ENCODE measurements at places on chromosomes 2 and 18.

DNA sequence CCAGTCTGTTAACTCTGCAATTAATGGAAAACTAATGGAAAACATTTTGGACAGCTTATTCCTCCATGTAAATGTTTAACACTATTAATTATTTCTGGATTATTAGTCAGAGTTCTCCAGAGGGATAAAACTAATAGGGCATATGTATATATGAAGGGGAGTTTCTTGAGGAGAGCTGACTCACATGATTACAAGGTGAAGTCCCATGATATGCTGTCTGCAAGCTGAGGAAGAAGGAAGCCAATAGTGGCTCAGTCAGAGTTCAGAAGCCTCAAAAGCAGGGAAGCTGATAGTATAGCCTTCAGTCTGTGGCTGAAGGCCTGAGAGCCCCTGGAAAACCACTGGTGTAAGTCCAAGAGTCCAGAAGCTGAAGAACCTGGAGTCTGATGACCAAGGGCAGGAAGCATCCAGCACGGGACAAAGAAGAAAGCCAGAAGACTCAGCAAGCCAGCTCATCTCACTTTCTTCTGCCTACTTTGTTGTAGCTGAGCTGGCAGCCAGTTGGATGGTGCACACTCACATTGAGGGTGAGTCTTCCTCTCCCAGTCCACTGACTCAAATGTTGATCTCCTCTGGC lies 136.0 kb downstream of the PTH2R start:
- DNase-seq: no peak

- no peak for DNase-seq
Observed at GRCh38 chr2:180202467-180202951, 195.4 kb upstream of the CWC22 start.

- no peak for DNase-seq
Observed at GRCh38 chr2:69242651-69243051, 144.4 kb downstream of the GFPT1 start.

- DNase-seq: peak; percentile 42
Observed at GRCh38 chr2:39436592-39437521, at the start of gene MAP4K3. TSS of gene MAP4K3 (minus strand) at chr2:39437285. CDS start at chr2:39436987, 298 bp downstream.

GRCh38 chr18:3499501-3499900 lies 49.5 kb downstream of the TGIF1 start:
- DNase-seq: no peak

GRCh38 chr2:192186806-192187205 lies 7.9 kb downstream of the TMEFF2 start:
- DNase-seq: no peak

DNA sequence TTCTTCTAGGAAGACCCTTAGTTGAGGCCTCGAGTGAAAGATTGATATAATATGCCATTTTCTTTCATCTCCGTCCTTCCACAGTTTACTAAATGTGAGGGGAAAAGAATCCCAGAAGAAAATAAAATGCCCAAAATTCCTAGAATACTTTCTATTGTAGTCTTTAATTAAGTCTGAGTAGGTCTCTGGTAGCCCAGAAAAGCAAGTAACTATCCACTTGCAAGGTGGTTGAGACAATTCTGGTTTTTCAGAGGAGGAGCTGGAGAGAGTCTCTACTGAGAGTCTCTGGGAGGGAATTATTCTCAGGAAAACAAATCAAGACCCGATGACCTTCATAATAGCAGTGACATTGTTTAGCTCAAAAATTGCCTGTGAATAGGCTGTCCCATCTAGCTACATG lies 63.9 kb upstream of the TTC39C start:
- no peak for DNase-seq

GRCh38 chr2:31863867-31864266 lies 146.9 kb downstream of the MEMO1 start:
- DNase-seq: no peak

- no peak for DNase-seq
Observed at GRCh38 chr2:32937602-32938448, 8.9 kb upstream of the LTBP1 start.

- no peak for DNase-seq
Observed at GRCh38 chr18:3184275-3184963, 35.3 kb downstream of the MYOM1 start.

- no peak for DNase-seq
Observed at GRCh38 chr2:71336384-71336783, 4.8 kb downstream of the ZNF638 start.

GRCh38 chr2:127542231-127542630 lies 6.7 kb downstream of the MYO7B start:
- DNase-seq: no peak

DNA sequence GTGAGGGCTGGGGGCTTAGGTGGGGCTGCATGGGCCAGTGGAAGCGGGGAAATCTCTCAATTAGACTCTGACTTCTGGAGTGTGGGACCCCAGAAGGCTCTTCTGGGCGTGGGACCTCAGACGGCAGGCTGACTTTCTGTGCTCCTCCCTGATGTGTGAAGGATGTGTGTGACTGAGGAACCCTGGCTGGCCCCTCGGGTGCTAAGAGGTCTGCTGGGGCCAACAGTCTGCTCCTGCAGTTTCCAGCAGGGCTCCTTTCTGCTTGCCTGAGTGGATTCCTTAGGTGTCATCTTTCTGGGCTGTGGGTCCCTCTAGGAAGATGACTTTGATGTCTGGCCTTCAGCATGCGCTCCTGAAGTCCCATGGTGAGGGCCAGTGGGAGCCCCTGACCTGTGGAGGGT lies 167.5 kb downstream of the DYSF start:
- DNase-seq: no peak

DNA sequence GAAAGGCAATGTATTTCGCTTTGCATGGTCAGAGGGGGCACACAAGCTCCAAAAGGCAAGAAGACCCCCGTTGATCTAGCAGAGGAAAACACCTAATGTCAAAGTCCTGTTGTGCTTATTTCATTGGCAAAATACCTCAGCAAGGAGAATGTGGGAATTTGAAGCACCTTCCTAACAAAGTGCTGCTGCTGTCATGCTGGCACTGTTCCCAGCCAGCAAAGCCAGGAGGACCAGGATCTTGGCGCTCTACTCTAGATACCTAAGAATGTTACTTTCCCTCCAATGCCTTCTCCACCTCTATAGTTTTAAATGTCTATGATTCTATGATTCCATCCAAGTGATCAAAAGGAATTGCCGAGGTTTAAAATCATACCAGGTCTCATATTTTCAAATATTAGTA lies 867.9 kb upstream of the POU3F3 start:
- DNase-seq: no peak

DNA sequence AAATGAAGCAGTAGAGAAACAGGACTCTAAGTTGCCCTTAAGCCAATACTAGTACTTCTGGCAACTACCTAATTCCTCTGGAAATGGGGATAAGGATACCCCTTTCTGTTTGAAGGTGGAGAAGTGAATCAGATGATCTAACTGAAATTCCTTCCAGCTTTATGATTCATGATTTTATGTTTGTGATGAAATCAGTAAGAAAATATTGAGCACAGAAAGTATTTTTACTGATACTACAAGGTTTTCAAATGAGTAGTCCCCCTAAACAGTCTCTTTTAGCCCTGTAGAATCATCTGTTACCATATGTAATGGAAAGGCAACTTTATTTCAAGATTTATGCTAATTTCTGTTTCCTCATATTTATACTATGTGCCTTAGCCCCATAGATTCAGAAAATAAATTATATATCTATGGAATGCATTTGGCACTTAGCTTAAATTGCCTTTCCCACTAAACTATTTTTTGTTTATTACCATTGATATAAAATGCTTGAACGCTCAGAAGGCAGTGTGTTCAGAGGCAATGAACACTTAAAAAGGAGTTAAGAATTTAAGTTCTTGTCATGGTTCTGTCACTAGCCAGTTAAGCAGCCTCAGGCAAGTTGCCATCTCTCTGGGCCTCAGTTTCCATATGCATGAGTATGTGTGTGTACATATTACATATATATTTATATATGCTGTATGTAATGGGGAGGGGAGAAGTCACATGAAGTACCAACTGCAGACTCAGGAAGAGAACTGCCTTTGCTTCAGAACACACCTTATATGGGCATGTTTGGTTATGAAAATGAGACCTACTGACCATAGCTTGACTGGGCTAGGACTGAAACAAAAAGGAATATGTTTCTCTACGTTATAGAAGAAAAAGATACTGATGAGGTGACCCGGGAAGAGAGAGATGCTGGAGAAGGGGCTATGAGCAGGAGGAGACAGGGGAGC lies 97.7 kb downstream of the CDC42EP3 start:
- no peak for DNase-seq

DNA sequence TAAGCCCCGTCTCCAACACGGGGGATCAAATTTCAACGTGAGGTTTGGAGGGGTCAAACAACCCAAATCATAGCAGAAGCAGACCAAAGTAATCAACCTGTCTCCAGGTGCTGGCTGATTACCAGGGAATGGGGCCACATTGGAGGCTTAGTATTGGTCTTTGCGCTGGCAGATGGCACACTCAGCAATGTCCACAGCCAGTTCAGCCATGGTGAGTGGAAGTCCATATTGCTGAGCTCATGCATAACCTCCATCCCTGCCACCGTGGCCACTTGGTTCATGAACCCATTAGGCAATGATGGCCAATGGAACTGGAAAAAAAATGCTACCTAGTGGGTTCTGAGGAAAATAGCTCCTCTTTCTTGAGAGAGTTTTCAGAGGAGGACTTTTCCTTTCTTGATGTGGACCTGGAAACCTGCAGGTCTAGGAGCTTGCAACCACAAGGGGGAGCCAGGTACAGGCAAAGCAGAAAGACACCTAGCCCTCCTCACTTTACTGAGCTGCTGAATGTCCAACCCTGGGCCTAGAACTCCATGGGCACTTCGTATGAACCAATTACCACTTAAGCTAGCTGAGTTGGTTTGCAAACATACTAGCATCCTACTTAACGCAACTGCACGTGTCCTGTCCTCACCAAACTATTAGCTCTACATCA lies 128.0 kb upstream of the GYPC start:
- peak; percentile 26 for DNase-seq

DNA sequence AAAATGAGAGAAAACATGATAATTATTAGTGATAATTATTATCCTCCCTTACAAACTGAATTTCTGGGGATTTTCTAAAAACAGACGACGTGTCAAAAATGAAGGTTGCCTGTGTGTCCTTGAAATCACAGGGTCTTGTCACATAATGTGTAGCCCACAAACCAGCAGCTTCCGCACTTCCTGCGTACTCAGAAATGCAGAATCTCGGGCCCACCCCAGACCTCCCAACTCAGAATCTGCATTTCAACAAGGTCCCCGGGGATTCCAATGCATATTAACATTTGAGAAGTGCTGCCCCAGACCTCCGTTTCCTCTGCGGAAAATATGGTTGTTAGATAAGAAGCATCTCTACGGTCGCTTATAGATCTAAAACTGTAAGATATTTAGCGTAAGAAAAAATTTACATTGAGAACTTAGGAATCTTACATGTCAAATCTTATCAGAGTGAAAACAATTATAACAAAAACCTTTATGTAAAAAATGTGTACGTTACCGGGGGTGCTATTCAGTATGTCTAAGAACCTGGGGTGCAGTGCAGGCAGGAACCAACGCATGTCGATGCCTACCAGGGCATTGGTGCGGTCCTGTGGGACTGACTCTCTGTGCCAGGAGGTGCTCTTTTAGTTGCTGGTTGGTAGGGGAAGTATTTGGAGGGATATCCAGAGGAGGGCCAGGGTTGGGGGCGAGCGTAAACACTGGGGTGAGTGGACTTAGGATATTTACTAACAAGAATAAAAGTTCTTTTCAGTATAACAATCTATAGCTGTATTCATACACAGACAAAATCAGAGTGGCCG lies 15.2 kb downstream of the CDKL4 start:
- DNase-seq: no peak
